Natural killer cell treated with Interleukin-12 subunit alpha and Interleukin-12 subunit beta and Interleukin-15 and Interleukin-18, amount 100 ng/mL, for 72 hours (primary cell): ENCODE measurements at places on chromosomes 3 and 15. TPM values are rescaled to one million over a fixed set of nuclear protein-coding genes. Genes with fewer than 3 reads are reported as not detected.

STAC gene
- total RNA-seq = 0.29 TPM

ST8SIA2 gene
- total RNA-seq = not detected

DNA sequence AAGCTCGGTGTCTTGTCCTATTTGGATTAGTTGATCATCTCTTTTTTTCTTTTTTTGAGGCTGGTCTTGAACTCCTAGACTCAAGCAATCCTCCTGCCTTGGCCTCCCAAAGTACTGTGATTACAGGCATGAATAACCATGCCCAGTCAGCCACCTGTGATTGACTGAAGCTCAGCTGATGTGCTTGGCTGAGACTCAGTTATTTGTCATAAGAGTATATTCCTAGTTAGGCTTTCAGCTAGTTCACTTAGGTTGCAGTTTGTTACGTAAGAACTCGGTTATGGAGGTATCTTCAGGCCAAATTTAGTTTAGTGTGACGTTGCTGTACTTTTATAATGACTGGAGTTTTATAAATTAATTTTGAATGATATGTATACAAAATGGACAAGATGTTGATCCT lies 365.0 kb downstream of the SV2B start:
- no peak for DNase-seq
- H3K36me3 ChIP-seq = no peaks in the 10 kb centered on the region
- no peak overlapping the region for H3K4me3 ChIP-seq

- peaks cover 20% of the 10 kb centered on the region for H3K27me3 ChIP-seq
- no peaks in the 10 kb centered on the region for H3K4me1 ChIP-seq
- DNase-seq = no peak
- H3K27ac ChIP-seq = no peak overlapping the region
- no peak overlapping the region for H3K4me3 ChIP-seq
These were observed 18.6 kb downstream of the CSTA start for GRCh38 chr3:122343654-122344053.

GRCh38 chr3:155548195-155548594 lies 196.7 kb downstream of the PLCH1 start:
- no peaks in the 10 kb centered on the region for H3K4me1 ChIP-seq
- no peak overlapping the region for H3K27ac ChIP-seq
- DNase-seq = no peak
- no peak overlapping the region for H3K4me3 ChIP-seq

DNA sequence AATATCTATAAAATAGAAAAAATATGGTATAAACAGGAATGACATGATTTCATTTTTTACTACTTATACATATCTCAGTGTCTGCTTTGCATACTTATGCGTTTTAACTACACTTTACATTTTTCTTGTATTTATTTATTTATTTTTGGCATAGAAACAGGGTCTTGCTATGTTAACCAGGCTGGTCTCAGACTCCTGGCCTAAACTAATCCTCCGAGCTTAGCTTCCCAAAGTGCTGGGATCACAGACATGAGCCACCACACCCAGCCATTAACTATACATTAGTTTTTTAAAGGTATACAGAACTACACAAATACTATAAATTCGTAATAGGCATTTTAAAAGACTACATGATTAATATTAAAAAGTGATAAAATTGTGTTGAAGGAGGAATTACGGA lies 9.1 kb downstream of the ADAM10 start:
- DNase-seq = no peak
- no peak overlapping the region for H3K4me3 ChIP-seq
- no peaks in the 10 kb centered on the region for H3K36me3 ChIP-seq
- H3K4me1 ChIP-seq = peaks cover 66% of the 10 kb centered on the region

NR1I2 gene
- total RNA-seq = not detected

GRCh38 chr3:144429719-144430121 lies 458.1 kb downstream of the DIPK2A start:
- no peaks in the 10 kb centered on the region for H3K27me3 ChIP-seq
- H3K27ac ChIP-seq = no peak overlapping the region
- H3K4me1 ChIP-seq = no peaks in the 10 kb centered on the region
- DNase-seq = no peak
- no peaks in the 10 kb centered on the region for H3K36me3 ChIP-seq

JMJD7 gene
- 6.7 TPM for total RNA-seq

- no peak overlapping the region for H3K27ac ChIP-seq
- peaks cover 6% of the 10 kb centered on the region for H3K4me1 ChIP-seq
- no peak overlapping the region for H3K4me3 ChIP-seq
- H3K36me3 ChIP-seq = no peaks in the 10 kb centered on the region
These were observed 53.8 kb downstream of the SST start for GRCh38 chr3:187616307-187616972.

DNA sequence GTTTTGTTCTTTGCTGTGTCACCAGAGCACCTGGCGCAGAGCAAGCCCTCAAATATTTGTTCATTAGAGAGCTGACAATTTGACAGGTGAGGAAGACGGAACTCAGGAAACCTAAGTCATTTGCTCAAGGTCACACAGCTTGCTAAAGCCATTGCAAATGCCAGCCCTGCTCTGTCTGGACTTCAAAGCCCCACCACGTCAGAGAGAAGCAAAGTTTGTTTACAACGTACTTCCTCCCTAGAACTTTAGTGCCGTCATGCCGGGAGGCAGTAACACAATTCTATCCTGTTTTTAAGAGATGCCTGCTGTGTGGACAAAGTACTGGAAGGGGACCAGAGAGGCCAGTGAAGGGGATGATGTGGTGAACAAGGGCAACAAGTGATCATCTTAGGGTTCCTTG lies 216.6 kb upstream of the PRICKLE2 start:
- peaks cover 30% of the 10 kb centered on the region for H3K27me3 ChIP-seq
- H3K4me3 ChIP-seq = no peak overlapping the region
- no peaks in the 10 kb centered on the region for H3K4me1 ChIP-seq
- no peak overlapping the region for H3K27ac ChIP-seq
- H3K36me3 ChIP-seq = no peaks in the 10 kb centered on the region

DNA sequence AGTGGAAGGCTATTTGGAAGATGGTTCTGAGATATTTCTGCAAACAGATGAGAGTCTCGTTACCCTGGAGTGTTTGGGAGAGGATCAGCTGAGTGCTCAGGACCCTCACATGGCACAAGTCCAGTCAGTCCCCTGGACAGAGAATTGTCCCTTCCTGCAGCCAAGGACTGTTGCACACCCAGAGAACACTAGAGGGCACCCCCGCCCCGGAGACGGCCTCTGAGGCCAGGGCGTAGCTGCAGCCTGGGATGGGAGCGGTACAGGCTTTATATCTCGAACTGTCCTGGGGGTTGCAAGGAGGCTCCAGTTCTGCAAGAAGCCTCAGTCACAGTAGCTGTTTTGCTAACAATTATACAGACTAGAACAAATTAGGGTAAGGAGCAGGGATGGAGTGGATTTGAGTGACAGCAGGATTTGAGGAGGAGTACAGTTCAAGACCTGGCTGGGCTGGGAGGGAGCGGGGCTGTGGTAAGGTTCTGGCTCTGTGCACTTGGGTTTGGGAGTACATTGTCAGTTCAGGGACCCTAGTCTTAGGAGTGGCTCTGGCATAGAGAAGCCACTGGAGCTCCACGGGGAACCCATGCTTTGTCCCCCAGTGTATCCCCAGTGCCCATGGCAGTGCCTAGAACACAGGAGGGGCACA lies 67.6 kb upstream of the HACD2 start:
- DNase-seq = no peak
- no peak overlapping the region for H3K4me3 ChIP-seq
- no peaks in the 10 kb centered on the region for H3K4me1 ChIP-seq
- H3K27me3 ChIP-seq = no peaks in the 10 kb centered on the region

- H3K36me3 ChIP-seq = peaks cover 32% of the 10 kb centered on the region
- no peaks in the 10 kb centered on the region for H3K27me3 ChIP-seq
- DNase-seq = no peak
- peak overlapping the region; percentile 60 for H3K4me3 ChIP-seq
- peaks cover 57% of the 10 kb centered on the region for H3K4me1 ChIP-seq
These were observed 4.0 kb upstream of the SATB1 start for GRCh38 chr3:18428991-18429745.

SNTN gene
- total RNA-seq = not detected

ALDH1L1 gene
- not detected for total RNA-seq

DNA sequence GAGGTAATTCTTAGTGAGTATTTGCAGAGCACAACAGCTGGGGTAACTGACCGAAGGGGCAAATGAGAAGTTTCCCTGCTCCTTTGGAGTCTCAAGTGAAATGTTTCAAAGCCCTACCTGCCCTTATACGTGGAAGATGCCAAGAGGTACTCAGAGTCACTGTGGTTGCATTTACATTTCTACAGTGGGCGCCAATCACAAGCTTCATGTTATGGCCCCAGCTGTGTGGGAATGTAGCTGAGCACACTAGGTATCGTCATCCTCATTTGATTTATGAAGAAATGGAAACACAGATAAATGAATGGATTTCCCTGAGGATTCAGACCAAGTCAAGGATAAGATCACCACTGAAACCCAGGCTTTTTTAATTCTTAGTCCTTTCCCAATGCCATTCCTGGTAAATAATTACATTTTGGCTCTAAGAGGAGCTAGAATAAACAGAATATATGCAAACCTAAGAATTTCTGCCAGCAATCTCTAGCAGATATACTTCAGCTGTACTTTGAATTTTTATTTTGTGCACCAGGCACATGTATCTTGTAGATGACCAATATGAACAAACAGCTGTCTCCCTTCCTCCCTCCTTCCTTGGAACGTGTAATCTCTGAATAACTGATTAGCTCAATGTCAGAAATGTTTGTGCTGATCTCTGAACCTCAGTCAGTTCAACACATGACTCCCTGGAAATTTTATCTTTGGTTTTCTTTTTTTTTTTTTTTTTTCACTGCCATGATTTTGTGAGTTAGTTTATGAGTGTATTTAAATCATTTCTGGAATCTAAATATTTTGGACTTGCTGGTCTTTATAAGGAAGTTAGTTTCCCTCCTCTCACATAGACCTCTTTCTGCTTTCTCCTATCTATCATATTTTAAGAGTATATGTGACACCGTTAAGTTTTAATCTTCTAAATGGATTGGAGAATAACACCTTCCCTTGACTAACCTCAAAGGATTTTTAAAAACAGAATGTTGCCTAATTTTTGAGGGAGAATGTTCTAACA lies 69.2 kb downstream of the MAP2K5 start:
- H3K27ac ChIP-seq = no peak overlapping the region
- no peak for DNase-seq
- H3K36me3 ChIP-seq = peaks cover 5% of the 10 kb centered on the region
- no peaks in the 10 kb centered on the region for H3K27me3 ChIP-seq

- H3K27ac ChIP-seq = no peak overlapping the region
- H3K4me3 ChIP-seq = no peak overlapping the region
- DNase-seq = no peak
- H3K27me3 ChIP-seq = no peaks in the 10 kb centered on the region
These were observed 35.7 kb downstream of the TRPM1 start for GRCh38 chr15:31065824-31066223.

DNA sequence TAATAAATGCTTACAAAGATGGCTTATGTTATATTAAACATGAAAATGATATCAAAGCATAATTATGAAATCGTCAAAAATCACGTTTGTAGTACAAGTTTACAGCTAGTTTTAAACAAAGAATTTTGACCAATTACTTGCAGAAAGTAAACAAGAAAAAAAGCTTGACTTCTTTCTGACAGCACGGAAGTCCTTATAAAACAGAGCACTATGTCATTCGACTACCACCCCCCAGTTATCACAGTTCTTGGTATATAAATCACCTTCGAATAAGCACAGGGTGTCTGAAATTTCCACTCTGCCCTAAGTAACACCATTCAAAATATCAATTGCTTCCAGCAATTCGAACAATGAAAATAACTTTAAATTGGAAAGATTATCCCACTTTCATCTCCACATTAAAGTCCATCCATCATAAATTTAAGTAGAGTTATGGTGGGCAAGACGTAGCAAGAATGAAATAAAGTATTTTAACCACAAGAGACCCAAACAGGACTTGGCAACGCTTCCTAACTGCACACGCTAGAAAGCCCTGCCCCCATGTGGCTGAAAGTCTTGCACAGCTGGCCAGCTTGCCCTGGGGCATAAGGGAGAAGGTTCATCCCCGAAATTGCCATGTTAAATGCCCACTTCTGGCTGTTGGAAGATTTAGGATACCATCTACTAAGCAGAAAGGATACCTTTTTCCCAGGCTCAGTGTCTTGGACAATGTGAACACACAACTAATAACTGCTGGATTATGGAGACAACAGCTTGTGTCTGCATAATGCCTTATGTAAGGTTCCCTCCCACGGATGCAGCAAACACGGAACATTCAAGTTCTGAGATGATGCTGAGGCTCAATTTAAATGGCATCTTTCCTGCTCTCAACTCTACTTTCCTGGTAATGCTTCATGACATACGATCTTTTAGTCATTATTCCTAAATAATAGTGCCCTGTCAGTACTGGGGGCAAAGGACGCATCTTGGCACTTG lies 116.4 kb upstream of the TJP1 start:
- H3K4me3 ChIP-seq = no peak overlapping the region
- no peaks in the 10 kb centered on the region for H3K36me3 ChIP-seq
- peaks cover 28% of the 10 kb centered on the region for H3K27me3 ChIP-seq
- no peak overlapping the region for H3K27ac ChIP-seq

- no peak overlapping the region for H3K4me3 ChIP-seq
- no peak overlapping the region for H3K27ac ChIP-seq
- no peak for DNase-seq
- no peaks in the 10 kb centered on the region for H3K36me3 ChIP-seq
These were observed 297.7 kb upstream of the NR2E3 start for GRCh38 chr15:71512682-71513006.
